CD4-positive, alpha-beta T cell treated with Interleukin-2 at 100 ng/mL for 4 hours (primary cell): ENCODE measurements at places on chromosomes 13 and 19.

GRCh38 chr13:96744367-96745331, 249.6 kb downstream of the OXGR1 start:
- no peak for DNase-seq

DNA sequence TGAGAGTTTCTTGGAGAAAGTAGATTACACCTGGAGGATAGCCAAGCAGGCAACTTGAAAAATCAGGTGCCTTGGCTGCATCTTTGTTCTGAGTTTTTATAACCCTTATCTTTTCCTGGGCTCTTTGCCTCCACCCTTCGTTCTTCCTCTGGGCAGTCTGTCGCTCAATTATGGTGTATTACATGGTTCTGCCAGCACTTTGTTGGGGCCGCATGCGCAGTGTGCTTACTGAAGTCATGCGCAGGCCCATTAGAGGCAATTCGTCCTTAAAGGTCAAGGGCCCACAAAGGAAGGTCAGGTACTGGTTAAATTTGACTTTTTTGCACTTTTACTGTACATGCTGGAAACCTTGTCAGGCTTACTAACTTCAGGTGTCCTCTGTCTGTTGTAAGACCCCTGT, 761.9 kb upstream of the SLITRK5 start:
- no peak for DNase-seq

GRCh38 chr19:54448040-54448773, 792 bp upstream of the LENG8 start:
- peak; percentile 27 for DNase-seq

DNA sequence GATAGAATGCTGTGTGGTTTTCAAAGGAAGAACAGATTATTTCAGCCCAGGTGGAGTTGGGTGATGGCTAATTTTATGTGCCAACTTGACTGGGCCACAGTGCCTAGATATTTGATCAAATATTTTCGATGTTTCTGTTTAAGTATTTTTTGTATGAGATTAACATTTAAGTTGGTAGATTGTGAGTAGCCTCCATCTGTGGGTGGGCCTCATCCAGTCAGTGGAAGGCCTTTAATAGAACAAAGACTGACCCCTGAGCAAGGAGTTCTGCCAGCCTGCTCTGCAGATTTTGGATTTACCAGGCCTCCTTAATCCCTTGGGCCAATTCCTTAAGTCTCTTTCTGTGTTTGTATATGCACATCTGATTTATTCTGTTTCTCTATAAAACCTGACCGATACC, 13.9 kb downstream of the LSM14A start:
- no peak for DNase-seq

GRCh38 chr19:8336660-8337059, 6.4 kb downstream of the KANK3 start:
- no peak for DNase-seq

DNA sequence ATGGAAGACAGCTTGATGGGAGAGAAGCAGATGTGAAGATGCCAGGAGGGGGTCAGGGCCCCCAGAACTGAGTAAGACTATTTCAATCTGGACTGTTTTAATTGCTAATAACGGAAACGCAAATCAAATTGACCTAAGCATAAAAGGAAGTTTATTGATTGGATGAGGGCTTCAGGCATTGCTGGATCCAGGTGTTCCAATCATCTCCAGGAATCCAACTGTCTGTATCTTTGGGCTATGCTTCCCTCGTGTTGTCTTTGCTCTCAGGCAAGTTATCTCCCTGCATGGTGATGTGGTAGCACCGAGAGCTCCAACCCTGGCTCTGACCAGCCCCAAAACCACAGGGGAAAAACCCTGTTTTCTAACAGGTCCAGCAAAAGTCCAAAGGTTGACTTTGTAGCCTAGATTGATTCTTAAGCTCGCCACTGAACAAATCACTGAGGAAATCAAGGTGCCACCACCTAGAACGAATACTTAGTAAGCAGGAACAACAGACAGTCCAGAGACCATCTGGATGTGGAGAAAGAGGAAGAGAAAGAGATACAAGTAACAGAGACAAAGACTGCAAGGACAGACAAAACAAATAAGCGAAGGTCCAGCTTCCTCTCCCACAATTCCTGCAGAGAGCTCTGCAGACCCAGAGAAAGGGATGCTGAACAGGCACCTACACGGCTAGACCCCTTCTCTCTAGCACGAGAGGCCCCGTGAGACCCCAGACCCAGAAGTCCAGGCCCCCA, 1.2 kb upstream of the C19orf81 start:
- no peak for DNase-seq

DNA sequence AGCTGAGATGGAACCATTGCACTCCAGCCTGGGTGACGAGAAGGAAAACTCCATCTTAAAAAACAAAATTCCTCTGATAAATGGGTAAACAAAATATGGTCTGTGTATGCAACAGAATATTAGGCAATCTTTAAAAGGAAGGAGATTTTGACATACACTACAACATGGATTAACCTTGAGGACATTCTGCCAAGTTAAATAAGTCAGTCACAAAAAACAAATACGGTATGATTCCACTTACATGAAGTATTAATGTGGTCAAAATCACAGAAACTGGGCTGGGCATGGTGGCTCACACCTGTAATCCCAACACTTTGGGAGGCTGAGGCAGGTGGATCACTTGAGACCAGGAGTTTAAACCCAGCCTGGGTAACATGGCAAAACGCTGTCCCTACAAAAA, 3.0 kb upstream of the ZNF444 start:
- no peak for DNase-seq

DNA sequence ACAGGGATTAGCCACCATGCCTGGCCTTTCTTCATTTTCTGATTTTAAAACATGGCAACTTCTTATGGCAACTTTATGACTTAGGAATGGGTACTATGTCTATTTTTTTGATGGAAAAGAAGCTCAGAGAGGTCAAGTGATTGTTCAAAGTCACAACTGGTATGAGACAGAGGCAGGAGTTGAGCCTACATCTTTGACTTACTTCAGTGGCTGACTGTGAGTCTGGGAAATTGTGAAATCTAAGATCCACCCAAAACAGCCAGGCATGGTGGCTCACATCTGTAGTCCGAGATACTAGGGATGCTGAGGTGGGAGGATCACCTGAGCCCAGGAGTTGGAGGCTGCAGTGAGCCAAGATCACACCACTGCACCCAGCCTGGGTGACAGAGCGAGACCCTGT, 2.4 kb upstream of the ACTL9 start:
- DNase-seq: no peak

DNA sequence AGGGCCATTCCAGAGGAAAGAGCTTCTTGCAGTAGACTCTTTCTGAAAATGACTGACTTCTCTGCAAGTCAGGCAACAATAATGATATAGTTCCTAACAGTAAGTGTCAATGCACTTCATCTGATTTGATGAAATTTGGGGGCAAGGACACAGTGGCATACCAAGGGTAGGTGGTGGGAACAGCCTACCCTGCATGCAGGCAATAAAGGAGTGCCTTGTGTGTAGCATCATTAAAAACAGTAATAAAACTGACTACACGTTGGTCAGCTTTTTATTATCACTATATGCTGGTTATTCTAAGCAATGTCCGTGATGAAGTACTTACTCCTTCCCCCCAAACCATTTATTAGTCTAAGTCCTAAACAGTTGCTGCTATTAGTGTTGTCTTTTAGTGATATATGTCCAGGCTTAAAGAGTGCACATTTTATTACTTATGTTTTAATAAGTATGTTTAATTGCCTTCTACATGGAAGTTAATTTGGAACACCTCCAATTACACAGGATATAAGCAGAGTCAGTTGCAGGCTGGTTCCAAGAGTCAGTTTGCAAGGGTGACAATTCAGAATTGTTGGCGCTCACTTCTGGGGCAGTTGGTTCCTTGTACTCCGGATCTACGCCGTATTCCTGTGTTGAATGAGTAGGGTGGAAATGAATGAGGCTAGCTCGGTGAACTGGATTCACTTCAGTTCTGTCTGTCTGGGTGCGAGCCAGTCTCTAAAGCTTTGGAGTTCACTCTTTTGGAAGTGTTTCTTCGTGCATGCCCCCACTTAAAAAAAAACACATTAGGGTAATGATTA, 84.0 kb downstream of the RGCC start:
- no peak for DNase-seq

DNA sequence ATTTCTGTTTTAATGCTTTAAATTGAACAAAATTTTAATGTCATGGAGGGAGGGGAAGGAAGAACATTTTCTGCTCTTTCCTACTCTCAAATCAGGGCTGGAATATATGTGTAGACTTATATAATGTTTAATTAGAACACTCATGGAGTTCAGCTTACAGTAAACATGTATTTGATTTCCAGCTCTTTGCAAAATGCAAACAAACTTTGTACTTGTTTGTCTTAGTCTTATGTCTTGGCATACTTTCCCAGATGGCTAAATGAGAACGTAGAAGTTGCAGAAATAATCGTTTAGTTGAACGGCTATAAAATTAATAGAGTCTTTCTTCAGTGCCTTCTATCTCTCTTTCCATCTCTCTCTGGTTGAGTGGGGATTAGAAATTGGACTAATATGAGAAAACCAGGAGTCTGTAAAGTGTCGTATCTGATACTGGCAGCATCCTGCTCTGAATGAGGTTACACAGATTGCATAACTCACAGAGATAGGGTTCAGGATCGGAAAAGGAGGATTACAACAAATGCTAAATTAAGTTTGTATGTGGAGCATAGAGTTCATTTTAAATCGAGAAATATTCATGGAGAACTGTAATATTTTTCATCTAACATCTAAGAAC, 82.3 kb downstream of the FGF9 start:
- no peak for DNase-seq

DNA sequence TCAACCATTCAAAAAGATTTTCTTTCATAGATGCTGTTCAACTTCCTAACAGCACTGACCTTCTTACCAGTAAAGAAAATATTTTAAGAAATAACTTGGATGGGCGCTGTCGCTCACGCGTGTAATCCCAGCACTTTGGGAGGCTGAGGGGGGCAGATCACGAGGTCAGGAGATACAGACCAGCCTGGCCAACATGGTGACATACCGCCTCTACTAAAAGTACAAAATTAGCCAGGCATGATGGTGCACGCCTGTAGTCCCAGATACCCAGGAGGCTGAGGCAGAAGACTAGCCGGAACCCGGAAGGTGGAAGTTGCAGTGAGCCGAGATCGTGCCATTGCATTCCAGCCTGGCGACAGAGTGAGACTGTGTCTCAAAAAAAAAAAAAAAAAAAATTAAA, 865.7 kb upstream of the SLC10A2 start:
- DNase-seq: no peak

- DNase-seq: no peak
Observed at GRCh38 chr19:15926484-15926883, 7.8 kb downstream of the CYP4F11 start.

GRCh38 chr13:85379433-85379832, 419.8 kb downstream of the SLITRK6 start:
- DNase-seq: no peak

DNA sequence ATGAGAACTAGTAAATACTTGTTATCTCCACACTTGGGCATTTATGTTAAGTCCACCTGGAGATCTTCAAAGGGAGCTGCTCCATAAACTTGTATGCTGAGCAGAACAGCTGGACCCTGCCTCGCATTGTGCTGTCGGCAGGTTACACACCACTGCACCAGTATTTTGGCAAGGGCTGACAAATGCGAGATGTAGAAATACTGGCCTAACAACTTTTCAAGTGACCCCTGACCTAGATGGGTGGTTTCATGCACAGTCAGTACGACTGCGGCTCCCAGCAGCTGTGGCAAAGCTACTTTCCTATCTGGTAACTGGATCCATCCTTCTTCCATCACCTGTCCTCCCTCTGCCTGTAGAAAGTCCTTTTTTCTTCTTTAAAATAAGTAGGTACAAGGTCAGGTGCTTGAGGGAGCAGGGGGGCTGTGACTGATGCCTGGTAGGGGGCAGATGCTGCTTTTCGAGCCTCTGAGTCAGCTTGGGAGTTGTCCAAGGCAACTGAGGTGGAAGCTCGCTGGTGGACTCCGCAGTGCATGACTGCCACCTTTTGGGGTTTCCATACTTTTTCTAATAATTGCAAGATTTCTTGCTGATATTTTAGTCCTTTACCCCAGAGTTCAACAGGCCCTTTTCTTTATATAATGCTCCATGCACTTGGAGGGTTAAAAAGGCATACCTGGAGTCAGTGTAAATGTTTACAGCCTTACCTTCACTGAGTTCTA, 86.8 kb downstream of the SLC25A15 start:
- DNase-seq: no peak

GRCh38 chr19:29952177-29952576, 10.1 kb downstream of the URI1 start:
- no peak for DNase-seq

GRCh38 chr13:37037241-37037640, 22.2 kb downstream of the SUPT20H start:
- no peak for DNase-seq

GRCh38 chr19:48455171-48455907, at the start of gene KCNJ14:
TSS of gene KCNJ14 (plus strand) at chr19:48455574. CDS start at chr19:48461725, 6,151 bp downstream.
- DNase-seq: no peak

DNA sequence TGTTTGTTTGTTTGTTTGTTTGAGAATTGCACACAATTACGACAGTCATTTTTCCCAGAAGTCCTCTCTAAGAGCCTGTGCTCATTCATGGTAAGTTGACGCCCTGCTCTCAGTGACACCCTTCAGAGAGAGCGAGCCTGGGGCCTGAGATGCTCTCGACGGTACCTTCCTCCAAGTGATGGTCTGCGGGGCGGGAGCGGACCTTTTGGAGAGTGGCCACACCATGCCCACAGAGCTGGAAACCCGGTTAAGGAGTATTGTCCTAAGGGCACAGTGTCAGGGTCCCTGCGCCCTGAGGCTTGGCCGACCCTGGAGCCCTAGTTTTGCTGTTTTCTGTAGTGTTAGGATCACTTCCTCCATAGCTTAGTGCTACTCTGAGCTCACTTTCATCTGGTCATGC, 3.6 kb downstream of the POP4 start:
- DNase-seq: no peak

GRCh38 chr13:112641456-112642089, 48.3 kb upstream of the ATP11A start:
- DNase-seq: no peak

GRCh38 chr19:35265126-35265899, 3.4 kb upstream of the USF2 start:
- DNase-seq: no peak

DNA sequence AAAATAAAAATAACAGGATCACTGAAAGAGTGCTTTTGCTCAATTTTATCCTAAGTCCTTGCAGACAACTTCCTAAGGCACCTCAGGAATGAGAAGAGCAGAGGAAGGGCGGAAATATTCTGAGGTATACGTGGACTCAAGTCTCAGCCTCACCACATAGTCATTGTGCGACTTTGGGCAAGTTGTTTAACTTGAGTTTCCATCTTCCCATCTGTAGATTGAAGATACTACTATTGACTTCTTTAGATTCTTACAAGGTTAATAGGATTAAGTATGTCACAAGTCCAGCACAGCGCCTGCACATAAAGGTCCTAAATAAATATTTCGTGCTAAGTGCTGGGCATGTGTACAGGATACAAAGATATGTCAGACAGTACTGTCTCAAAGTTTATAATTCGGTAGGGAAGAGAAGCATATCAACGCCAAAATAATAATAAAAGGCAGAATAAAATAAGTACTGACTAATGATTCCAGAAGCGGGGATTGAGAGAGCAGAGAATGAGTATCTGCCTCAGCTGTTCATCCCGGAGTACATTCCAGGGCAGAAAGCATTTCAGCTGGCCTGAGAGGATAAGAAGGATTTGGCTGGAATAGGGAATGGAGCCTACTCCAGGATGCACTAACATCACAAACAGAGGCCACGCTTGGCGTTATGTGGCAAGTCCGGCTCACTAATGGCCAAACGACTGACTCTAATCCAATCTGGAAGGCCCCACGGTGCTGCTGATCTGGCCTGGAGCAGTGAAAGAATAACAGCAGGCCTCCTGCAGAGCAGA, 139.7 kb downstream of the FLT1 start:
- no peak for DNase-seq
